Fibroblast of skin of left biceps (primary cell): ENCODE measurements at places on chromosomes 6 and 20.

- no peak for DNase-seq
Measured at GRCh38 chr6:118953391-118953790, 18.4 kb upstream of the MCM9 start.

DNA sequence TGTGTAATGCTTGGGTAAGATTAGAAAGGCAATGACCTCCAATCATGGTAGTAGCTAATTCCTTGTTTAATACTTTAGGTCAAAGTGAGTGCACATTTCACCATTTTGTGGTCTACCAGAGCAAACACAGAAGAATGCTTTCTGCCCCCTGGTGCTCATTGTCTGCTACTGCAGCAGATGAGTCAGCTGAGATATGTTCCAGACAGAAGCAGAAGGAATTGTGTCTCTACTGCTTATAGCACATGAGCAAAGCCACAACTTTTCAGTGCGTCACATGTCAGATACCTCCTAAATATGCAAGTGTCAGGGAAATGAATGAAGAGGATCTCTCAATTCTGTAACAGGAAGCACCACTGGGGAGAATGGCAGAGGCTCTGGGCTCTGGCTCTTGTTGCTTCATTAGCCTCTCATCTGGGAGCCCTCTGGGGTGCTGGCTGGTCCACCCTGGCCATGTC, 308.9 kb downstream of the ALDH8A1 start:
- peak; percentile 81 for DNase-seq

DNA sequence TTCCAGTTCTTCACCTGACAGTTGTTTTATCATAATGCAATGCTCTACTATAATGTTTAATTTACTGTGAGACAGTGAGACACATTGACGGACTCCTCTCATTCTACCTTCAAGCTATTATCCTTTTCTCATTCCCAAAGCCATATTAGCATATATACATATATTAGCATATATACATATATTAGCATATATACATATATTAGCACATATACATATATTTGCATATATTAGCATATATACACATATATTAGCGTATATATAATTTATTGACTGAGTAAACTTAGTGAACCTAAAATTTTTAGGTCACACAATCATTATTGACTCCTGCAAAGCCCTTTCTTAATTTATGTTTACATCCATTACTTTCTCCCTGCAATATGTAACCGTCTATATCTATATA, 555.0 kb upstream of the ADGRB3 start:
- no peak for DNase-seq

DNA sequence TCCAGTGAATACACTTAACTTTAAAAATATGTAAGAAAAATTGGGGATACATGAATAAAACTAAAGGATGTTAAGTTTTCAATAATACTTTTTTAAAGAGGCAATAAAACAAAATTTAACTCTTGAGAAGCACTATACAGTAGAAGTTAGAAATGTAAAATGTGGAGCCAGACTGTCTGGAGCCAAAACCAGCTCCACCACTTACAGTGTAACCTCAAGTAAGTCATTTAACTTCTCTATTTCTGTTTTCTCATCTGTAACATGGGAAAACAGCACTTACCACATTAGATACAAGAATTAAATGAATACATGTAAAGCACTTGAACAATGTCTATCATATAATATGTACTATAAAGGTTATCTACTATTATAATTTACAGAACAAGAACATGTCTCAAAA, 6.7 kb downstream of the ATG5 start:
- DNase-seq = no peak

DNA sequence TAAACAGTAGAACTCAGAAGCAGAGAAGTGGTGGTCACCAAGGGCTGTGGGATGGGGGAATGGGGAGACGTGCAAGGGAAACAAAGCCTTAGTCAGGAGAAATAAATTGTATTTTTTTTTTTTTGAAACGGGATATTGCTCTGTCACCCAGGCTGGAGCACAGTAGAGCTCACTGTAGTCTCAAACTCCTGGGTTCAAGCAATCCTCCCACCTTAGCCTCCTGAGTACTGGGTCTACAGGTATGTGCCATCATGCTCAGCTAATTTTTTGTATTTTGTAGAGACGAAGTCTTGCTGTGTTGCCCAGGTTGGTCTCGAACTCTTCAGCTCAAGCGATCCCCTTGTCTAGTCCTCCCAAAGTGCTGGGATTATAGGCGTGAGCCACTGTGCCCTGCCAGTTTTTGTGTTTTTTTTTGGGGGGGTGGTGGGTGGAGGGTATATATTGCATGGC, 3.4 kb downstream of the HSPA1B start:
- DNase-seq = no peak

DNA sequence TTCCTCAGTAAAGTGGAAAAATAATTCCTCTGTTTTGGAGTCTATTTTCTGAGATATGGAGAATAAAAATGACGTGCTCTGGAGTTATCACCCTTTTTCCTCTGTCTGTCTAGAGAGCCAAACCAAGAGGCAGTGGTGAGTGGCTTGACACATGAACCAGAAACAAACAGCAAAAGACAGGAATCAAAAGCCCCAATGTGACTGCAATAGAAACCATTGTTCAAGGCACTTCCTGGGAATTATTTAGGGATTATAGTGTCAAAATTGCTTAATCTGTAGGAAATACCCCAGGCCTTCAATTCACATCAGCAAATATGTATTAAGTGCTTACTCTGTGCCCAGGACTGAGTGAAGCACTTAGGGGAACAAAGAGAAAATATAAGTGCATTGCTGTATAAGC, 560.4 kb upstream of the JAG1 start:
- no peak for DNase-seq

GRCh38 chr6:128394167-128394566, 126.2 kb downstream of the PTPRK start:
- no peak for DNase-seq

- DNase-seq = no peak
Measured at GRCh38 chr20:2838847-2839671, 1.4 kb downstream of the PCED1A start.

- no peak for DNase-seq
Measured at GRCh38 chr20:56171087-56172012, 77.2 kb upstream of the MC3R start.

- no peak for DNase-seq
Measured at GRCh38 chr6:96194675-96195074, 178.9 kb downstream of the FUT9 start.

DNA sequence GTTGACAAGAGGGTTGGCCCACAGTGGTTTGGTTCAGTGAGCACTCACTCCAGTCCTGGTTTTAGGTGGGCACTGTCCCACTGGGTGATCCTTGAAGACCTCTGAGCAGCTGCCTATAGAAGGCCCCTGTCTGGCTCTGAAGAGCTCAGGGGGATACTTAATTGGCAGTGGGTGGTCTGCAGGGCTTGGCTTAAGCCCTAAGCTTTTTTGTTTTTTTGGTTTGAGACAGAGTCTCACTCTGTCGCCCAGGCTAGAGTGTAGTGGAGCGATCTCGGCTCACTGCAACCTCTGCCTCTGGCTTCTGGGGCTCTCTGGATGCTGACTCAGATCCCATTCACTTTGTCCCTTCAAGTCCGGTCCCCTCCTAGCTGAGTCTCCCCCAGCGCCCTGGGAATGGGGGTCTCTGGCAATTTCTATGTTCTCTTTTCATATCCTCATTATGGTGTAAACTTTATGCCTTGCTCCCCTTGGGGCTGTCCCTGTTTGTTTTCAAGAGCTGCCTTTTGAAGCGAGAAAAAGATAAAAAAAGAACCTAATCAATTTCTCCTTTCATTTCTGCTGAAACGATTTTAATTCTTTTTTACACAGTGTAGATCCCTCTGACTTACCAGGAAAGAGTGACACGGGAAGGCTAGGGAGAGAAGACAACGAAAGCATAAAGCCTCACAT, 12.2 kb upstream of the KCNG1 start:
- no peak for DNase-seq

GRCh38 chr20:4375881-4376280, 345.8 kb upstream of the PRND start:
- peak; percentile 80 for DNase-seq

DNA sequence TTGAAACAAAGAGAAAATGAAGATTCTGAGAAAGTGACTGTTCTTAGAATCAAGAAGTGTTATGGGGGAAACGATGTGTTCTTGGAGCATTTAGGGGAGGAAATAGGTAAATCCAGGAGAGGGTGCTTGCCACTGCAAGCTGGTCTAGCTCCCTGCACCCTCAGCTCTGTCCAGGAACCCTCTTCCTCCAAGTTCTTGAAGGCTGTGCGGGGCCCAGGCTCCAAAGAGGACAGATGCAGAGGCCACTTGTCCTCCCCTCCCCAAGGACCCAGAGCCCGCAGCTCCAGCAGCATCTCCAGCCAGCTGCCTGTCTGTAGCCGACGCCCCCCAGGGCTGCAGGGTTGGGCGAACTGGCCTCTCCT, 87.9 kb downstream of the CDC5L start:
- no peak for DNase-seq

- no peak for DNase-seq
Measured at GRCh38 chr6:75079589-75079988, 126.3 kb downstream of the COL12A1 start.

- no peak for DNase-seq
Measured at GRCh38 chr6:2763345-2763841, 1.8 kb upstream of the WRNIP1 start.

DNA sequence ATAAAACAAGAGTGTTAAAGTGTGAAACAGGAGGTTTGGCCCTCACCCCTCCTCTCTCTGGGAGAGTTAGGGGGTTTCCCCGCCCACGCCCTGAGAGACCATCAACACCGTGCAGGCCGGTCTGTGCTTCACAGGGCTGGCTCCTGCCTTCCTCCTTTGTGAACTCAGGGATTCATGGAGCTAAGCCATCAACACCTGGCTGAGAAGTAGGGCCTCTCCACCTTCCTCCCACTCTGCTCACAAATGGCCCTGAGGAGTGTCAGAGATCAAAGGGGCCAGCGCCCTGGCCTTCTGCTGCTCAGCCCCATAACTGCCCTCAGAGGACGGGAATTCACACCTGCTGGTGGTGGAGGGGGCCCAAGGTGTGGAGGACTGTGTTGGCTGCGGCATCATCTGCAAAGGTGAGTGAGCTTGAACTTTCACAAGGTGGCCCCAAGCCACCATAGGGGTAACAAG, 88.6 kb downstream of the PSMB1 start:
- DNase-seq = no peak

DNA sequence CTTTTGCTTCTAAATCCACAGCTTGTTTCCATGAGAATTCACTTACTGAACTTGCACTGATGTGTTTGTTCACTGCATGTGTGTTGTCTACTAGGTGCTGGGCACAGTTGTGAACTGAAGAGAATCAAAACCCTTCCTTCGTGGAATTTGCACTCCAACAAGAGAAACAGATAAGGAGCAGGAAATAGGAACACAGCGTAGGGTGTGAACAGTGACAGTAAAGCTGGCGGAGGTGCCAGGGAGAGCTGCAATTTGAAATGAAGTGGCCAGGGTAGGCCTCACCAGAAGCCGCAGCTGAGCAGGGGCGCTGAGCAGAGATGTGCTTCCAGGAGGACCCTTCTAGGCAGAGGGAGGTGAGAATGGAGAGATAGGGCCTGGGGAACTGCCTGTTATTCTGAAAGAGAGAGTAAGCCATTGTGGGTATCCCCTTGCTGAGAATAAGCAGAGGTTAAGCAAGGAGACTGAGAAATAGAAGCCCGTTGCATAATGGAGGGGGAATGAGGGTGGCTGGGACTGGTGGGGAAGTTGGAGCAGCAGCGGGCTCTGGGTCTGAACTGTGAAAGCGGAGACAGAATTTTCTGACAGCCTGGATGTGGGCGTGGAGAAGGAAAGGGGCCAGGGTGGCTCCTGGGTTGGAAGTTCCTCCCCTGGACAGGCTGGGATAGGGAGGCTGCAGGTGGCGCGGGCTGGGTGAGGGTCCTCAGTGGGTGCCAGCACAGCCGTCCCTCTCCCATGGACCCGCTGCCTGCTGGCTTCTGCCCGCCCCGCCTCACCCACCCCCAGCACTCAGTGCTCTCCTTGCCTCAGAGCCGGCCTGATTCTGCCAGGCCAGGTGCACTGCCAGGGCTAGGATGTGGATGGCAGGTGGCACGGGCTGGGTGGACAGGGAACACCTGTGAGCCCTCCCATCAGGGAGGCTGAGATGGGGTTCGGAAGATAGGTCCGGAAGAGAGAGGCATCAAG, 114.7 kb upstream of the AFDN start:
- no peak for DNase-seq

GRCh38 chr6:144217264-144217663, 66.9 kb downstream of the STX11 start:
- DNase-seq = no peak

GRCh38 chr6:87029711-87030314, 65.1 kb downstream of the CGA start:
- DNase-seq = peak; percentile 6

- no peak for DNase-seq
Measured at GRCh38 chr6:147873816-147874215, 365.3 kb downstream of the SAMD5 start.

GRCh38 chr6:67201563-67201962, 1433.5 kb upstream of the ADGRB3 start:
- no peak for DNase-seq

GRCh38 chr6:151111670-151112069, 128.1 kb upstream of the AKAP12 start:
- no peak for DNase-seq

- DNase-seq = no peak
Measured at GRCh38 chr6:4660377-4661321, 115.6 kb upstream of the CDYL start.

DNA sequence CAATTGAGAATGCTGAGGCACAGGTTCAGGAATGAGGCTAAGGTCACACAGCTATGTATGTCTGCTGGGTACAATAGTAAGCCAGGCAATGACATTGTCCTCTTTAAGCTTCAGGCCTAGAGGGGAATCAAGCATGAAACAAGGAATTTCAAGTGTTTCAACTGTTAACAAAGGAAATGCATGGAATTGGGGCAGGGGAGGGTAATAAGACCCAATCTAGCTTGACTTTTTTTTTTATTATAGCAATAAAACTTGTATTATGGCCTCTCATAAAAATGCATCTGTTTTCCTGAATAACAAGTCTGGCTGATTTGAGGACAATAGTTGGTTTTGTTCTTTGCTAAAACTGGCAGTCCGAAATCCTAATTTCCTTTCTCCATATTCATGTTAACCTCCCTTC, 336.7 kb downstream of the CBLN4 start:
- DNase-seq = no peak

GRCh38 chr6:138572167-138572875, 73.0 kb upstream of the NHSL1 start:
- peak; percentile 34 for DNase-seq

DNA sequence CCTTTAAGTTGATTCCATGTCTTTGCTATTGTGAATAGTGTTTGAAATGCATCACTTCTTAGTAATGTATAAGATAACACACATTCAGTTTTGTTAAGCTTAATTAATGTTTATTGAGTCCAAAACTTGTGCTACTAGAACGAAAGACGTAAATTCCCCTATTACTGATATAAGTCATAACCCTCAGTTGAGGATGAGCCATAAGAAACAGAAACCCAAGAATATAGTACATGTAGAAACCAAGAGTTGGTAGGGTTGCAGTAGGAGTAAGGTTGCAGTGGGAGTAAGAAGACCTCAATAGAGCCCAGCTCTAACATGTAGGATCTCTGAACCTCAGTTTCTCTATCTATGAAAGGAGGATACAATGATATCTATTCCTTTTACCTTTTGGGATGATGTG, 19.3 kb downstream of the CITED2 start:
- DNase-seq = no peak

DNA sequence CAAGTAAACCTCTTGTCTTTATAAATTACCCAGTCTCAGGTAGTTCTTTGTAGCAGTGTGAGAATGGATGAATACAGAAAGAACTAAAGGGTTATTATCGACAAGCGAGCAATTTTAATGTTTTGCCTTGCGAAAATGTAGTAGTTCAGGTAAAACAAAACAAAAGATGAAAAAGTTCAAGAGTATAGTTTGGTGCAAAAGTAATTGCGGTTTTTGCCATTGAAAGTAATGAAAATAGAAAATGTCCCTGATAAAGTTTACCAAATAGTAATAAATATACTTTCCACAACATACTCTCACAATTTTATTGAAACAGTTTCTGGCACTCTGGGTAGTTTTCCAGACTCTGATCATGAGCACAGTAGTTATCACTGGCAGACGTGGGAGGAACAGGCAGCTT, 71.9 kb upstream of the SLC35B3 start:
- no peak for DNase-seq
